ENCODE measurements at places on chromosomes 2 and 18. TPM values are rescaled to one million over a fixed set of nuclear protein-coding genes. Genes with fewer than 3 reads are reported as not detected.

- peak; percentile 57 for DNase-seq
Observed at GRCh38 chr2:36408198-36408703, 52.7 kb downstream of the CRIM1 start.

- DNase-seq = no peak
Observed at GRCh38 chr2:143684551-143685320, 555.5 kb downstream of the ARHGAP15 start.

GRCh38 chr2:85534881-85535280, 4.1 kb upstream of the MAT2A start:
- DNase-seq = no peak

NPPC gene
- total RNA-seq = 0.30 TPM

DNA sequence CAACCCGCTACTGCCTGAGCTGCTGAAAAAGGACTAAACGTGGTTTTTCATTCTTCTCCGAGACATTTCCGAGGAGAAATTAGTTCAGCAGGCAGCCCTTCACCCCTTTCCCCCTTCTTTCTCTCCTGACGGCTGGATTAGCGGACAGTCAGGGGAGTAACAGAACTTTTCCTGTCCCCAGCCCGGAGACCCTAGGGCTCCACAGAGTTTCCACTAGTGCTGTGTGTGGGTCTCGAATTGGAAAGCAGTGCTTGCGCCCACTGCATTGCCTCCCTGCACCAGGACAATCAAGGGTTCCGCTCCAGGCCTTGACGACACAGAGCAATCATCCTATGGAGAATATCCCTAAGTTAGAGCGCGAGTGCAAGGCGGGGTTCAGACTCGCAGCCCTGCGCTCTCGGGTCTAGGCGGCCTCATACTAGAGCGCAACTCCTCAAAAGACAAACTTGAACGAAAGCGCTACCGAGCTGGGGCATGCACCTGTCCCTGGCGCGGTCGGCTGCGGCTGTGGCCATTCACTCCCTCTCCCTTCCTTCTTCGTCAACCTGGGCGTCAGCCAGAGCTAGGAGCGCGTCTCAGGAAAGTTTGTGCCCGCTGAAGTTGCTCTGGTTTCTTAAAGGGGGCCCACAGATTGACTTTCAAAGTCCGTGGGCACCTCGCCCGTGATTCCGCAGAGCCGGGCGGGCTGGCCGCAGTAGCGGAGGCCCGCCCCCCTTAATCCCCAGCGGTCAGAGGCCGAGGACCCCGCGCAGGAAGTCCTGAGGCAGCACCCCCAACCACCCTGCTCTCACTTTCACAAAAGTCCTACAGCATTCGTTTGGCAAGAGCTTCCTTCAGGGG, 801 bp downstream of the OSR1 start:
- no peak for DNase-seq

TACR1 gene
- total RNA-seq = 1.6 TPM

- DNase-seq = no peak
Observed at GRCh38 chr2:212154477-212154878, 384.1 kb downstream of the ERBB4 start.

DNA sequence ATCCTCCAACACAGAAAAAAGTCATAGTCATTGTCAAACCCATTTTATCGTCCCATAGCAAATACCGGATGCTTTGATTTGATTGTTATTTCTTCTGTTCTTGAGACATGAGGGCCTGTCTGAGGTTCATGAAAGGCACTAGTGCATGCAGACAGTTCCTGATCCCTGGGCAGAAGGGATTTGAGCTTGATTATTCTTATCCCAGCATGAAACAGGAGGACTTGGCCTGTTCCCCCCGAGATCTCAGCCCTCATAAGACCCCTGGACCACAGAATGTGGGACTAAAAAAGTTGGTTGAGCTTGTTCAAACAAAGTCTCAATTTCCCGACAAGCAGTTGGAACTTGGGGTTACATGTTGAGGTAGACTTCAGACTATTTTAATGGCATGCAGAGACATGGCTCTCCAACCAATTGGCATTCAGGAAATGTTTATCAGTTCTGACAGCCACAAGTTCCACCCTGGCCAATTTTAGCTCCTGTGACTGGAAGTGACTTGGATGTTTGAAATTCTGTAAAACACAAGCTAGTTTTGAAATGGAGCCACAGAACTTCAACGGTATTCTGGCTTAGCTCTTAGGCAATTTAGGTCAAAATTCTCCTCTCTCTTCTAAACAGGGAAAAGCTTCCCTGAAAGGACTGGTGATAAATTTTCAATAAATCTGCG, 366.9 kb upstream of the SLC14A2 start:
- no peak for DNase-seq

- DNase-seq = no peak
Observed at GRCh38 chr18:36250827-36251226, 46.7 kb upstream of the FHOD3 start.

- no peak for DNase-seq
Observed at GRCh38 chr2:134207589-134208209, 46.2 kb upstream of the MGAT5 start.

DNA sequence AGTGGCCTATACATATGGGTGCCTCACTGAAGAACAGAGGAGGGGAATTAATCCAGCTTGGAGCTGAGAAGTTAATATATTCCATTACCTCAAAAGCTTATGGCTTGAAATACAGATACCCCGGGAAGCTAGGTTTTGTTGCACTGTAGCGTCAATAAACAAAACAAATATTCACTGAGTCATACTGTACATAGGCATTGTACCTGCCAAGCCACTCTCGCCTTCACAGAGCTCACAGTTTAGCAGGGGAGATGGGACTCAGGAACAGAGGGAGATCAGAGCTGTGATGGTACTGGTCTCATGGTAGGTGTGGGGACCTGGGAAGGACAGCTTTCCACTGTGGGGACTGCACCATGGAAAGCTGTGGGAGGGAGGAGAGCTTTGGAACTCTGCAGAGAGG, 111.2 kb upstream of the ST6GAL2 start:
- no peak for DNase-seq

GRCh38 chr2:128456281-128456680, 137.6 kb upstream of the HS6ST1 start:
- DNase-seq = no peak

DNA sequence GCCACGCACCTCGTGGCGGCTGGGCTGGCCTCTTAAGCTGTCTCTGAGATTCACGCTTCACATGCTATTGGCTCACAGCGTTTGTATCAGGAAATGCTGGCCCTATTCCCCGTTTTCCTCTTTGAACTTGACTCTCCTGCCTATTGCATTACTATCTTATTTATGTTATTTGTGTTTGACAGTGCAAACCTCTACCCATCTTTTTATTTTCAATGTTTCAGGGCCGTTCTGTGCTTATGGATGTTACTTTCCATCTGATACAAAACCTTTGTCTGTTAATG, 149.9 kb upstream of the TWIST2 start:
- no peak for DNase-seq

SERPINB12 gene
- not detected for total RNA-seq

- DNase-seq = no peak
Observed at GRCh38 chr2:122988395-122989221, 1036.5 kb upstream of the CNTNAP5 start.

DNA sequence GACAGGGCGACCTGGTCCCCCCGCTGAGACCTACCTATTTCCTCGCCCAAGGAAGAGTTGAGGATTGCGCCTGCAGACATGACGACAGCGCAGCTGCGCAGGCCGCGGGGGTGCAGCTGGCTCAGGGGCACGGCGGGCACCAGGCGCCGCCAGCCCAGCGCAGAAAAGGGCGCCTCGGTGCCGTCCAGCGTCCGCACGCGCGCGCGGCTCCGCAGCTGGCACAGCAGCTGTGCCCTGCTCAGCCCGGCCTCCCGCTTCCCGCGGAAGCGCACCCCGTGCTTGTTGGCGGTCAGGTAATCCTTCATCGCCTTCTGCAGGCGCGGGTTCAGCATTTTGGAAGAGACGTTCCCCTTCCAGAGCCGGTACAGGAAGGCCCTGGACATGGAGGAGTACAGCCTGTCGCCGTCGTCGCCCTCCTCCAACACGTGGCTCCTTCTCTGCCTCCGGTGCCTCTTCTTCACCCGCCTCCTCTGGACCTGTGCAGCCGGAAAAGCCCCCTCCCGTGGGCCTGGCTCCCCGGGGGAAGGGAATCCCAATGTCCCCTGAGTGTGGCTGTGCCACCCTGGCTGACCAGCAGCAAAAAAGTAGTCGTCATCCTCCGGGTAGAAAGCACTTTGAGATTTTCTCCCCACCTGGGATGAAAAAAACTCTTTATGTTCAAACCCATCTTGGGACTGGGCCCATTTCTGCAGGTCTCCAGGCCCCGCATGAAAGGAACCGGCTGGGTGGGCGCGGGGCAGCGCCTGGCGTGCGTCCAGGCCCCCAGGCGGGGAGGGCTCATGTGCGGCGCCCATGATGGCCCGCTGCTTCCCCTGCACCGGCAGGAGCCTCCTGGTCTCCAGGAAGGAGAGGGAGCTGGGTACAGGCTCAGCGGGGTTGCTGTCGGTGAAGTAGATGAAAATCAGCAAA, 42.7 kb downstream of the ST6GAL2 start:
- no peak for DNase-seq

DNA sequence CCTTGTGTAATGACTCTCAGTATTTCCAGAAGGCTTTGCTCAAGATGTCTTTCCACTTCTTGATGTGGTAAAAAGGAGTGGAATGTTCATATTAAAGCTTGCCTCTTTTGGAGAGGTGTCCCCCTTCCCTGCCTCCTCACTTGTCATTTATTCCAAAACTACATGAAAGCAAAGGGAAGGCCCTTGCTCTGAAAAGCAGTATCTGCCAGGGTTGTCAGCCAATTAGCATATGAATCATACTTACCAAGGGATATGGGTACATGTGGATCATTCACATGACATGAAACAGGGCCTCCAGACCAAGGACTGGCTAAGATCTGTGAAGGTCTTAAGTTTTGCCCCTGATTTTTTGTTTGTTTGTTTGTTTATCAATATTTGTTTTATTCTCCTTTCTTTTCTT, 31.3 kb downstream of the ANXA4 start:
- no peak for DNase-seq

POTEI gene
- not detected for total RNA-seq

PPIG gene
- total RNA-seq = 40.6 TPM

HRH4 gene
- total RNA-seq = not detected

MC5R gene
- not detected for total RNA-seq

- DNase-seq = no peak
Observed at GRCh38 chr2:54471221-54471711, 15.1 kb downstream of the SPTBN1 start.

Measured in ovary (tissue), 10 donors.